Skeletal muscle tissue (tissue), 5 donors: ENCODE measurements at places on chromosomes 6 and 20. TPM values are rescaled to one million over a fixed set of nuclear protein-coding genes. Genes with fewer than 3 reads are reported as not detected.

The SLC22A7 gene
- total RNA-seq: not detected

The MYH7B gene
- 19.3 TPM for total RNA-seq

The MCM3 gene
- 32.9 TPM for total RNA-seq

The CFB gene
- total RNA-seq: 3.7 TPM

The BMP7 gene
- total RNA-seq: 3.7 TPM

The BPIFA1 gene
- total RNA-seq: not detected

The SRC gene
- total RNA-seq: 7.8 TPM

The PNLDC1 gene
- total RNA-seq: not detected

The TNFRSF6B gene
- total RNA-seq: not detected

The FAXC gene
- total RNA-seq: 4.2 TPM

The COL19A1 gene
- total RNA-seq: 10.4 TPM

The TFAP2A gene
- total RNA-seq: not detected

The FGD2 gene
- 7.3 TPM for total RNA-seq

The XKR7 gene
- not detected for total RNA-seq

The LY86 gene
- total RNA-seq: 6.8 TPM

The PPP1R11 gene
- 6.8 TPM for total RNA-seq
